GM23248 (cell line): ENCODE measurements at places on chromosomes 5 and 9. TPM values are rescaled to one million over a fixed set of nuclear protein-coding genes. Genes with fewer than 3 reads are reported as not detected.

Gene ENC1
- 14.6 and 15.8 TPM in 2 replicates for polyA plus RNA-seq

Gene DAB2IP
- 2.1 and 2.6 TPM in 2 replicates for polyA plus RNA-seq

Gene DCANP1
- polyA plus RNA-seq: not detected in 2 replicates

Gene SLC9A3
- polyA plus RNA-seq: 1.2 and 1.5 TPM in 2 replicates

Gene GGTA1
- not detected in 2 replicates for polyA plus RNA-seq

Gene MARCOL
- polyA plus RNA-seq: not detected in 2 replicates

Gene WWC1
- polyA plus RNA-seq: 1.2 and 1.8 TPM in 2 replicates

Gene STPG3
- not detected in 2 replicates for polyA plus RNA-seq

Gene MAN2A1
- 18.1 and 20.8 TPM in 2 replicates for polyA plus RNA-seq

Gene NDOR1
- 7.7 and 8.5 TPM in 2 replicates for polyA plus RNA-seq

Gene SCGB3A2
- polyA plus RNA-seq: not detected in 2 replicates

Gene RNF145
- polyA plus RNA-seq: 9.2 and 10.6 TPM in 2 replicates

Gene PLAC8L1
- polyA plus RNA-seq: 0.41 and 0.56 TPM in 2 replicates

Gene ITK
- 0.04 TPM in 1 of 2 replicates, not detected in the other for polyA plus RNA-seq

Gene PPP3R2
- polyA plus RNA-seq: not detected in 2 replicates

Gene CA9
- polyA plus RNA-seq: 2.3 and 2.7 TPM in 2 replicates

Gene SV2C
- 0.03 TPM in 1 of 2 replicates, not detected in the other for polyA plus RNA-seq

Gene AK8
- polyA plus RNA-seq: 0.22 and 0.89 TPM in 2 replicates

Gene SLC34A1
- polyA plus RNA-seq: not detected in 2 replicates

Gene KCNMB1
- not detected in 2 replicates for polyA plus RNA-seq

Gene IL4
- polyA plus RNA-seq: 0.34 TPM in 1 of 2 replicates, not detected in the other

Gene GRXCR2
- not detected in 2 replicates for polyA plus RNA-seq

Gene CDH12
- polyA plus RNA-seq: not detected in 2 replicates

Gene CER1
- not detected in 2 replicates for polyA plus RNA-seq

Gene PCDHA9
- 0.04 TPM in 1 of 2 replicates, not detected in the other for polyA plus RNA-seq

Gene FAM169A
- 0.08 TPM in 1 of 2 replicates, not detected in the other for polyA plus RNA-seq

Gene LIFR
- polyA plus RNA-seq: 5.8 and 8.1 TPM in 2 replicates

Gene AMBP
- polyA plus RNA-seq: not detected in 2 replicates

Gene STING1
- polyA plus RNA-seq: 72.6 and 74.9 TPM in 2 replicates

Gene LRRTM2
- polyA plus RNA-seq: 0.22 and 0.71 TPM in 2 replicates

Gene PCDHA12
- polyA plus RNA-seq: not detected in 2 replicates

Gene SMC2
- 26.9 and 27.9 TPM in 2 replicates for polyA plus RNA-seq

Gene C5orf15
- 121 and 122 TPM in 2 replicates for polyA plus RNA-seq

Gene TICAM2
- polyA plus RNA-seq: 11.3 and 14.1 TPM in 2 replicates

Gene SLC35D2
- polyA plus RNA-seq: 6.0 and 8.0 TPM in 2 replicates

Gene HAVCR2
- polyA plus RNA-seq: not detected in 2 replicates

Gene C9orf43
- polyA plus RNA-seq: 0.42 and 0.59 TPM in 2 replicates

Gene ACOT12
- polyA plus RNA-seq: not detected in 2 replicates

Gene ZNF462
- polyA plus RNA-seq: 1.1 and 1.5 TPM in 2 replicates

Gene TERT
- polyA plus RNA-seq: not detected in 2 replicates

Gene SHISAL2B
- polyA plus RNA-seq: not detected in 2 replicates

Gene SPATA31C1
- not detected in 2 replicates for polyA plus RNA-seq

Gene DMGDH
- polyA plus RNA-seq: 1.5 and 2.8 TPM in 2 replicates

Gene PHF24
- polyA plus RNA-seq: 0.34 TPM in 1 of 2 replicates, not detected in the other

Gene USP20
- 15.7 and 15.8 TPM in 2 replicates for polyA plus RNA-seq

Gene GABRA6
- polyA plus RNA-seq: not detected in 2 replicates

Gene DEPDC1B
- polyA plus RNA-seq: 2.5 and 3.0 TPM in 2 replicates

Gene NME5
- not detected in 2 replicates for polyA plus RNA-seq

Gene HMHB1
- polyA plus RNA-seq: not detected in 2 replicates

Gene CENPK
- polyA plus RNA-seq: 22.1 and 23.9 TPM in 2 replicates

Gene PCDHB14
- polyA plus RNA-seq: 1.7 and 2.1 TPM in 2 replicates

Gene TTC33
- polyA plus RNA-seq: 9.0 and 9.3 TPM in 2 replicates

Gene SLC22A4
- 24.0 and 26.1 TPM in 2 replicates for polyA plus RNA-seq

Gene BICD2
- polyA plus RNA-seq: 25.6 and 27.5 TPM in 2 replicates

Gene SVEP1
- 12.6 and 13.6 TPM in 2 replicates for polyA plus RNA-seq

Gene CKMT2
- not detected in 2 replicates for polyA plus RNA-seq

Gene STKLD1
- polyA plus RNA-seq: 0.38 and 1.5 TPM in 2 replicates

Gene ZDHHC11B
- not detected in 2 replicates for polyA plus RNA-seq
